A172 (cell line): ENCODE measurements at places on chromosomes 16 and 17.

DNA sequence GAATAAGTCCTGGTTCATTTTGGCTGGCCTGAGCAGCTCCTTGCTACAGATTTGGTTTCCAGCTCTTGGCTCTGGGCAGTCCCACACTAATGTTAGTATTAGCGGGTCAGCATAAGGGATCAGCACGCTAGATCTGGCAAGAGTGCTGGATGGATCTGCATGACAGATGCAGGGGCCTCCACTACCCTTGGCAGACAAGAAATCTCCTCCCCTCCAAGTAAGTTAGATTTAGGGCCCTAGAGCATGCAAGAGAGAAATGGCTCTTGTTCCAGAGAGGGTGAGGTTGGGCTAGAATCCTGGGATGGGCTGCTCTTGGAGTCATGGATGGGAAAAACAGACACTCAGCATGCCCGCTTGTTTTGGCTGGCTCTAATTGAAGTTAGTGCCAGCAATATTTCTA is 414.3 kb downstream of the RBFOX1 start:
- no peak for DNase-seq

DNA sequence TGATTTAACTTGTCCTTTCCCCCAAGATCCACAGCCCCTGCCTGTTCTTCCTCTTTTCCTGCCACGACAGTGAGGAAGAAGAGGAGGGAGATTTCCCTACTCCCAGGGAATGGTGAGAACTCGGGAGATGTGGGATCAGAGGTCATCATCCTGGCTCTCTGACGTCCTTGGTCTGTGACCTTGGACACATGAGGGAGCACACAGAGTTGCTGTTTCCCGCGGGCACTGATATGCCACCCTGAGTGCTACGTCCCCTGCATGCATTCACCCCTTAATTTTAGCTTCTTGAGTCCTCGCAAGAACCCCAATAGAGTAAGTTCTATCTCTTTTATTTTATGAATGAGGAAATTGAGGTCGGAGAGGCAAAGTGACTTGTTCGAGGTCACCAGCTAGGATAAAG is 85.4 kb downstream of the BMERB1 start:
- no peak for DNase-seq

GRCh38 chr16:47276522-47276921 is 132.8 kb upstream of the NETO2 start:
- DNase-seq: no peak

GRCh38 chr17:29133121-29133713 is 47.0 kb downstream of the MYO18A start:
- peak; percentile 89 for DNase-seq

DNA sequence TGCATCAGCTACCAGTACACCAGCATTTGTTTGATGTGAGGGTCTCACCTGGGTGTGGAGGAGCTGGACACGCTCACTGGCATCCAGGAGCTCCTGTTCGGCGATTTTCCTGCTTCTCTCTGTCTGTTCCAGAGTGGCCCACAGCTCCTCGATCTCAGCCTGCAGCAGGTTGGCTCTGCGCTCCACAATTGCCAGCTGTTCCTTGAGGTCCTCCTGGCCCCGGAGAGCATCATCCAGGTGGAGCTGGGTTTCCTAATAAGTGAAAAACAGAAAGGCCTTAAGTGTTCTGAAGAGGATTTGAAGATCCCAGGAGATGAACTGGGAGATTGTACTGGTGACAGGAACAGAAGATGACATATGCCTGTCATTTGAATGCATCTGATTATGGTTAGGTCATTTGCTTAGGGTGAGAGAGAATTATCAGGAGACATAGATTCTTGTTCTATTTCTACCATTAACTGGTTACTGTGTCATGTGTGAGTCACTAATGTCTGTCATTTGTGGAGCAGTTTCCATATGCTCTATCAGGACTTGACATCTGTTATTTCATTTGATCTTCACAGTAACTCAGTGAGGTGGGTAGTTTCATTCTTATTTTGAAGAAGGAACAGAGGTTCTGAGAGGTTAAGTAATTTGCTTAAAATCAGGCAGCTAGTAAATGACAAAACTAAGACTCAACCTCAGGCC is 21.5 kb upstream of the MYH13 start:
- no peak for DNase-seq

DNA sequence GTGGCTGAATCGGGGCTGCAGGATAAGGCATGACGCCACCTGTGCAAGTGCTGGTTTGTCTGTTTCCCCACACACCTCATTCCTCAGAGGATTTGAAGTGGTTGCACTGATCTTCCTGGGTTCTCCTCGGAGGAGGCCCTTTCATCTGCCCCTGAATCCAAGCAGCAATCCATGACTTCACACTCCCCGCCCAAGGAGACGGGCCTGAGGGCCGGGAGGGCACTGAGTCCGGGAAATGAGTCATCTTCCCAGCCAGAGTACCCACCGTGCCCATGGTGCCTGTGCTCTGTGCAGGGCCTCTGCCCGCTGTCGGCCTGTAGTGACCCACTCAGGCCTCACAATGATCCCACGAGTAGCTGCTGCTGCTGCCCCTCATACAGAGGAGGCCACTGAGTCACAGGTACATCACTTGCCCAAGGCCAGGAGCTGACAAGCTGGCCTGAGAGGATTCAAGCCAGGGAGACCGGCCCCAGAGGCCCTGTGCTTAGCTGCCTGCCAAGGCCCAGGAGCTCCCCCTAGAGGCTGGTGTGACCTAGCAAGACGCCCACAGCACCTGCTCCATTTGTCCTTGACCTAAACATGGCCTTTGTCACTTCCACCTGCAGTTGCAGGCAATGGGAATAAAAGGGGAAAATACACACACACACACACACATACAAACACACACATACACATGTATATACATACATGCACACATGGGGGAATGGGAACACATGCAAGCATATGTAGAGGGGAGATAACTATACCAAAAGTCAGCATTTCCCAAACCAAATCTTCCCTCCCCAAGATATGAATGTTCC is 240.0 kb downstream of the C16orf95 start:
- peak; percentile 68 for DNase-seq
